ENCODE measurements at places on chromosomes 13 and 19. TPM values are rescaled to one million over a fixed set of nuclear protein-coding genes. Genes with fewer than 3 reads are reported as not detected.

The PLEKHF1 gene
- 11.7 TPM for total RNA-seq

GRCh38 chr19:5094768-5095567, 126.1 kb downstream of the KDM4B start:
- no peaks in the 10 kb centered on the region for H3K36me3 ChIP-seq
- H3K27ac ChIP-seq = peak overlapping the region; percentile 86
- H3K4me3 ChIP-seq = no peak overlapping the region
- no peak for DNase-seq
- no peaks in the 10 kb centered on the region for H3K27me3 ChIP-seq

DNA sequence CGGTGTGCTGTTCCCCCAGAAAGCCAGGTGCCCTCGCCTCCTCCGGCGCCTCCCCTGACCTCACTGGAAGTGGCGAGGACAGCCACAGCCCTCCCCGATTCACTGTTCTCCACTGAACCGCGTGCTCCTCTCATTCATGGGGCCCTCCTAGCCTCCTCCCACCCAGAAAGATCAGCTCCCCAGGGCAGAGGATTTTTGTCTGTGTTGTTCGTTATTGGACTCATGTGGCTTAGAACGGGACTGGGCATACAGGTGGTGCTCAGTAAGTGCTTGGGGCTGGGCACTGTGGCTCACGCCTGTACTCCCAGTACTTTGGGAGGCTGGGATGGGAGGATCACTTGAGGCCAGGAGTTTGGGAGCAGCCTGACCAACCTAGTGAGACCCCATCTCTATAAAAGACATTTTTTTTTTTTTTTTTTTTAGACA, 3.8 kb downstream of the PRTN3 start:
- no peaks in the 10 kb centered on the region for H3K36me3 ChIP-seq
- H3K4me3 ChIP-seq = no peak overlapping the region
- peaks cover 9% of the 10 kb centered on the region for H3K4me1 ChIP-seq

DNA sequence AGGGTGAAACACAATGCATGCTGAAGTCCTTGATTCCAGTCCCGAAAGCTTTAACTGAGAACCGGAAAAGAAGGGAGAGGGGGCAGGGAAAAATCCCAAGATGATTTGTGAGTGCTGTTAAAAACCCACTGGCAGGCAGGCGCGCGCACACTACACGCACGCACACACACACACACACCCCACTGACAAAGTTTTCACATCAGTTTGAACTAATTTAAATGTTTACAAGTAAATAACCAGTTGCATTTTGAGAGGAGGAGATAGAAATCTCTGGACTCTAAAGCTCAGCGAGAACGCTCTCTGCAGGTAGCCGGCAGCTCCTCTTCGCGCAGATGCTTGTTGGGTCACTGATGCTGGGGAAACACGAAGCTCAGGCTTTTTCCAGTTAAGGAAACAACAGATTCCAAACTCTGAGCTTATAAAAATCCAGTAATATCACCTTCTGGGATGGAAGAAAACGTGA, 818 bp upstream of the SLITRK1 start:
- H3K4me1 ChIP-seq = no peaks in the 10 kb centered on the region
- H3K36me3 ChIP-seq = no peaks in the 10 kb centered on the region
- H3K4me3 ChIP-seq = no peak overlapping the region
- peaks cover 38% of the 10 kb centered on the region for H3K27me3 ChIP-seq
- H3K27ac ChIP-seq = no peak overlapping the region

Measured in adrenal gland (tissue), 19 donors.